ENCODE measurements at places on chromosomes 2 and 18.

GRCh38 chr18:79508565-79509535, 113.1 kb downstream of the NFATC1 start:
- DNase-seq: no peak

GRCh38 chr2:207468488-207468887, 61.3 kb upstream of the CREB1 start:
- DNase-seq: no peak

- DNase-seq: no peak
Observed at GRCh38 chr2:180017784-180018183, 10.7 kb upstream of the CWC22 start.

DNA sequence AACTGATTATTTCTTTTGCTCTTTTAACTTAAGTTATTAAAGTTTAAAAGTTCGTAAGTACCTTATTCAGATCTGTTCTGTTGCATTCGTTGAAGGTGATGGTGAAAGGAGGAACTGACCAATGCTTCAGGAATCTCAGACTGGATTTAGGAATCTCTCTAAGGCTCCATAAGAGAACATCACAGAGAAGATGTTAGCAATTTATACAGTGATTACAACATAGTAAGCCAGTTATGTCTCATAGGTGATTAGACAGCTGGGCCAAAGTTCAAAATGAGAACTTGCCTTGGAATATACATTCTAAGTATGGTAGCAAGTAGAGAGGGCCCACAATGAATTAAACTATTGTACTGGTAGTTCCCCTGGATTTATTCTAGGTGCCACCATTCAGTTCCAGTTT, 3.2 kb downstream of the MARS2 start:
- no peak for DNase-seq

DNA sequence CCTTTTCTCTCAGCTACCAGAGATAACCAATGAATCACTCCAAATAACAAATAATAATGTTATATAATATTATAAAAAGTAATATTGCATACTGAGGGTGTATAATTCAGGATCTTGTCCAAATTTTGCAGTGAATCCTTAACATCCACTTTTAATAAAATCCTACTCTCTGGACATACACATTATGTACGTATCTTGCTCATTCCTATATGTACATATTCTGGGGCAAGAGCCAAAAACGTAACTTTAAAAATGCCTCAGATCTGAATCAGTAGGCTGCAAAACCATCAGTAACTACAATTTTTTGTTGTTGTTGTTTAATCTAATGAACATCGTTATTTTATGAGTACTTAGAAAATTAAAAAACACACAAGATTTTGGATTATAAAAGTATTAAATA, 65.3 kb downstream of the SMAD2 start:
- no peak for DNase-seq

GRCh38 chr2:127153691-127154158, 46.8 kb upstream of the BIN1 start:
- no peak for DNase-seq

GRCh38 chr2:240322991-240323390, 112.5 kb upstream of the GPC1 start:
- DNase-seq: no peak
